Kasumi-1 (cell line): ENCODE measurements at places on chromosomes 7 and 10.

- no peak for DNase-seq
Measured at GRCh38 chr10:116113721-116114501, 159.1 kb downstream of the GFRA1 start.

- no peak for DNase-seq
Measured at GRCh38 chr7:148664324-148664723, 34.4 kb upstream of the CUL1 start.

- DNase-seq = no peak
Measured at GRCh38 chr7:22140578-22140977, 194.9 kb upstream of the CDCA7L start.

GRCh38 chr7:88280801-88281200 lies 25.9 kb downstream of the STEAP4 start:
- no peak for DNase-seq

- no peak for DNase-seq
Measured at GRCh38 chr10:99976886-99977665, 32.7 kb downstream of the DNMBP start.

DNA sequence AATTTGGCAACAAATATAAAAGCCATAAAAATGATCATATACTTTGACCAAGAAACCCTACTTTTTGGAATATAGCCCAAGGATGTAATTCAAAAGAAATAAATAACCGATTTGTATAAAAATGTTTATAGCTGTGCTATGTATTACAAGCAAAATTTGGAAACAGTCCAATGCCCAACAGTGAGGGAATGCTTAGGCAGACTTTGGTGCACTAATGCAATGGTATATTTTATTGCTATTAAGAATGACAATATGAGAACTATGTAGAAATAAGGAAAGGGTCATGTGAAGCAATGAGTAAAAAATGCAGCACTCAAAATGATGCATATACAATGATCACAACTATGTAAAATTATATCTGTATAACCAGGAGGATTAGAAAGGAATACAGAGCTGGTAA lies 273.8 kb upstream of the HPS1 start:
- no peak for DNase-seq
